Lower lobe of right lung (tissue), 2 donors: ENCODE measurements at places on chromosomes 6 and 20. TPM values are rescaled to one million over a fixed set of nuclear protein-coding genes. Genes with fewer than 3 reads are reported as not detected.

GRCh38 chr6:116691154-116691553, 10.1 kb downstream of the KPNA5 start:
- DNase-seq: no peak
- peaks cover 20% of the 10 kb centered on the region for H3K4me1 ChIP-seq
- no peak overlapping the region for H3K27ac ChIP-seq
- H3K4me3 ChIP-seq: no peak overlapping the region

- no peaks in the 10 kb centered on the region for H3K36me3 ChIP-seq
- no peak overlapping the region for H3K27ac ChIP-seq
- peak overlapping the region; percentile 43 for H3K4me3 ChIP-seq
- DNase-seq: no peak
- peaks cover 14% of the 10 kb centered on the region for H3K4me1 ChIP-seq
Measured at GRCh38 chr6:79571030-79571367, 33.8 kb upstream of the LCA5 start.

GRCh38 chr6:168906391-168906790, 347.3 kb downstream of the THBS2 start:
- no peak overlapping the region for H3K27ac ChIP-seq
- no peak for DNase-seq
- H3K4me3 ChIP-seq: no peak overlapping the region
- H3K27me3 ChIP-seq: no peaks in the 10 kb centered on the region
- no peaks in the 10 kb centered on the region for H3K36me3 ChIP-seq

DNA sequence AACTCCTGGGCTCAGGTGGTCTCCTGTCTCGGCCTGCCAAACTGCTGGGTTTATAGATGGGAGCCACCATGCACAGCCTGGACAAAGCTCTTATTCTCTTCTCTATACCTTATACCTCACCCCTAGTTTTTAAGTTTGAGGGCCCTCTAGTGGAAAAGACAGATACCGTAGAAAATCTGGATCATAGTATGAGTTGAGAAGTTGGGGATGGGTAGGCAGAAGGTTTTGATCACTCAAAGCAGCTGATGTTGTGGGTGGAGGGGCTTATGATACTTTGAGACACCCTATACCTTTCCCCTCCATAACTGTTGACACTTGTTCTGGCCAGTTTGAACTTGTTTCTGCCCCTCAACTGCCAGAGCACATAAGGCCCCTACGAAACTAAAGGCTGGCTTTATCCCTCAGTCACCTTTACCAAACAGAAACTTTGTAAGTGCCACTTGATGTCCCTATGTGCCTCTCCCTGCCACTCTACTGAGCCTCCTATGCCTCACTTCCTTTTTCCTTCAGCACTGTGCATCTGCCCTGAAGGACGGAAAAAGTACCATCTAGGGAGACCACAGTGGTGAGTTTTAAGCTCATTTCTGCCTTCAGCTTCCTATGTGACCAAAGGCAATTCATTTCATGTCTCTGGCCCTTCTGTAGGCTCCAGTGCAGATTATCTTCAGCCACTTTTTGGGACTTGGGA, 28.6 kb downstream of the RALY start:
- no peaks in the 10 kb centered on the region for H3K27me3 ChIP-seq
- H3K4me1 ChIP-seq: peaks cover 76% of the 10 kb centered on the region
- DNase-seq: no peak
- no peaks in the 10 kb centered on the region for H3K36me3 ChIP-seq

GRCh38 chr6:57313711-57314471, 3.5 kb upstream of the PRIM2 start:
- H3K4me3 ChIP-seq: no peak overlapping the region
- peak overlapping the region; percentile 15 for H3K27ac ChIP-seq
- no peak for DNase-seq
- H3K4me1 ChIP-seq: peaks cover 13% of the 10 kb centered on the region

GRCh38 chr6:11460001-11460668, 77.4 kb upstream of the TMEM170B start:
- H3K27ac ChIP-seq: peak overlapping the region; percentile 21
- no peak overlapping the region for H3K4me3 ChIP-seq
- DNase-seq: no peak

GRCh38 chr6:166253281-166253681, 54.9 kb downstream of the PRR18 start:
- DNase-seq: peak; percentile 75
- H3K4me1 ChIP-seq: peaks cover 22% of the 10 kb centered on the region
- H3K27me3 ChIP-seq: peaks cover 22% of the 10 kb centered on the region
- H3K36me3 ChIP-seq: no peaks in the 10 kb centered on the region

DNA sequence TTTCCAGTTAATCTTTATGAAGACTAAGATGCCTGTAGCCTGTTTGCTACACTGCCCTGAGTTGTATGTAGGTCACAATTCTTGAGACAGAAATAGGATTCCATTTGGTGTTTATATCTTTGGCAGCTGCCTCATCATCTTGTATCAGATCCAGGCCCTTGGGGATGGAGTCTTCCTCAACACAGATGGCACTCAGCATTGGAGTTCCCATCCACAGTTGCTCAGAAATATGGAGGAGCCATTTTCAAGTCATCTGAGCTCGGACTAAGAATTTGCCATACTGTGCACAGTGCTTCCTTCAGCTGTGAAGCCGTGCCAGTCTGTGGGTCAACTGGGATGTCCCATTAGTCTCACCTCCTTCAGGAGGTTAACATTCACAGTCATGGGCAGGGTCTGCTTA, 156.6 kb downstream of the ZDHHC14 start:
- no peak for DNase-seq
- H3K4me1 ChIP-seq: peaks cover 37% of the 10 kb centered on the region
- H3K36me3 ChIP-seq: no peaks in the 10 kb centered on the region
- H3K27ac ChIP-seq: no peak overlapping the region
- no peaks in the 10 kb centered on the region for H3K27me3 ChIP-seq

- H3K4me3 ChIP-seq: no peak overlapping the region
- H3K27ac ChIP-seq: no peak overlapping the region
- H3K4me1 ChIP-seq: no peaks in the 10 kb centered on the region
- peak; percentile 44 for DNase-seq
Measured at GRCh38 chr20:9912858-9913434, 74.1 kb upstream of the PAK5 start.

The WFDC5 gene
- 1.6 TPM for total RNA-seq

The BMP2 gene
- 12.4 TPM for total RNA-seq
